Activated T-cell treated with anti-CD3 and anti-CD28 coated beads, Interleukin-2, amount 50 U/mL, for 72 hours (primary cell): ENCODE measurements at places on chromosomes 2 and 18. TPM values are rescaled to one million over a fixed set of nuclear protein-coding genes. Genes with fewer than 3 reads are reported as not detected.

- DNase-seq, result no peak
Measured at GRCh38 chr2:175930504-175930903, 71.6 kb downstream of the LNPK start.

DNA sequence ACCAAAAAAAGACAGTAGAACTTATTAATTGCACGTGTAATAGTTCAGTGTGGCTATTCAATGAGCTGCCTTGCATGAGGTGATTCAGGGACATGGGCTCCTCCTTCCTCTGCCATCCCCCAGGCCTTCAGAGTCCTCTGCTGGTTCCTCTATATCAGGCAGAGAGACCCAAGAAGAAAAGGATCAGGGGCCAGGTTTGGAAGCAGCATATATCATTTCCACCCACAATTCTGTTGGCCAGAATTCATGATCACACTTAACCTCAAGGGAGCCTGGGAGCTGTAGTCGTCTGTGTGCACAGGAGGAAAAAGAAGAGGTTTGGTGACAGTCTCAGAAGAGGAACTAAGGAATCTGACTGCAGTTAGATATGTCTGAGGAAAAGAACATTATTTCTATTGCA, 114.0 kb upstream of the GLS start:
- DNase-seq, result no peak

DNA sequence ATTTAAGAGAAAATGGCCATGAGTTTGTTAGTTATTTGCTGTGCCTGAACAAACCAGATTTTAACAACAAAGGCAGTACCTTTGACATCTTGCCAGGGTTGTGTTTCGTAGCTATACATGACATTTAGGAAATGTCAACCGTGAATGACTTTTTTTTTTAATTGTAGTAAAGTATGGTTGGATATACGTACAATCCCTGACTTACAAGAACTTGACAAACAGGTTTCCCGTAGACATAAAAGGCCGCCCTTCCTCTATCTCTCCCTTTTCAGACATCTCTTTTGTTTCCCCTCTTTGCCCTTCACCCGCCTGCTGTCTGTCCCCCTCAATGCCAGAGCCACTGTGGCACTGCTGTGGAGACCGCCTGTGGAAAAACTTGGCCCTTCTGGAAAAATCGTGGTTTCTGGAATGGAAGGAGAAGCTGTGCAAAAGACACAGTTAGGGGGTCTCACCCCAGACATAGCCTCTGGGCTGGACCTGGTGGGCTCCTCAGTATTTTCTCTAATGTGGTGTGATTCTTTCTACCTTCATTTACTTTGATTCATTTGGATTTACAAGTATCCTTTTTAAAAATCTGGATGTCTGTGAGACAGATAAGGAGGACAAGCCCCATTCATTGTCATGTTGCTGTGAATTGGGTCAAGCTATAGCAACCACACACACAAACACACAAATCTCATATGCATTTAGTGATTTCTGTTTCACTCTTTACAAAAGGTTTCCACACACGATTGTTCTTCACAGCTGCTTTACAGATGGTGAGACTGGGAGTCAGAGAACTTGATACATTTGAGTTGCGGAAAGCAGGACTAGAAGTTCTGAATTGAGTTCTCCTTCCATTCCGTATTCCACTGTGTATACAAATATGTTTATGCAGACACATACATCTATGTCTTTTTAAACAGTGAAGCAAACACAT, 48.6 kb downstream of the SPATS2L start:
- DNase-seq, result no peak

UGT1A8 gene
- total RNA-seq, result not detected

PTPRM gene
- total RNA-seq, result 21.3 TPM

GCFC2 gene
- total RNA-seq, result 18.4 TPM
